ENCODE measurements at places on chromosomes 1 and 21. TPM values are rescaled to one million over a fixed set of nuclear protein-coding genes. Genes with fewer than 3 reads are reported as not detected.

PIGR gene
- not detected for total RNA-seq

PFKL gene
- total RNA-seq, result 96.3 TPM

ZFP69B gene
- 2.5 TPM for total RNA-seq

MMP23B gene
- 10.4 TPM for total RNA-seq

OXCT2 gene
- total RNA-seq, result 1.5 TPM

KLHL17 gene
- total RNA-seq, result 9.9 TPM

EDN2 gene
- total RNA-seq, result not detected

ANKRD35 gene
- 6.8 TPM for total RNA-seq

ECE1 gene
- total RNA-seq, result 79.7 TPM

CNST gene
- total RNA-seq, result 6.8 TPM

AGMAT gene
- 2.1 TPM for total RNA-seq

MRPS6 gene
- total RNA-seq, result 24.0 TPM

PSEN2 gene
- total RNA-seq, result 11.3 TPM

OR2T11 gene
- total RNA-seq, result not detected

GPA33 gene
- not detected for total RNA-seq

UMODL1 gene
- not detected for total RNA-seq

CYP4A11 gene
- not detected for total RNA-seq

RGS5 gene
- 1.0 TPM for total RNA-seq

RGS1 gene
- total RNA-seq, result not detected

SYT6 gene
- total RNA-seq, result not detected

AADACL4 gene
- not detected for total RNA-seq

ELAPOR1 gene
- total RNA-seq, result under 0.01 TPM

SV2A gene
- total RNA-seq, result 27.5 TPM

FCRL6 gene
- not detected for total RNA-seq

SELE gene
- not detected for total RNA-seq

CYP4Z1 gene
- total RNA-seq, result not detected

FMO3 gene
- total RNA-seq, result 0.67 TPM

LZIC gene
- 23.0 TPM for total RNA-seq

KCNA3 gene
- 0.45 TPM for total RNA-seq

ARHGAP29 gene
- total RNA-seq, result 24.2 TPM

SLC26A9 gene
- total RNA-seq, result not detected

TNFSF4 gene
- 15.5 TPM for total RNA-seq

LCE1B gene
- total RNA-seq, result not detected

CGN gene
- 0.15 TPM for total RNA-seq

Data from bronchus fibroblast of lung (primary cell).